ENCODE measurements at places on chromosomes 12 and 14.

DNA sequence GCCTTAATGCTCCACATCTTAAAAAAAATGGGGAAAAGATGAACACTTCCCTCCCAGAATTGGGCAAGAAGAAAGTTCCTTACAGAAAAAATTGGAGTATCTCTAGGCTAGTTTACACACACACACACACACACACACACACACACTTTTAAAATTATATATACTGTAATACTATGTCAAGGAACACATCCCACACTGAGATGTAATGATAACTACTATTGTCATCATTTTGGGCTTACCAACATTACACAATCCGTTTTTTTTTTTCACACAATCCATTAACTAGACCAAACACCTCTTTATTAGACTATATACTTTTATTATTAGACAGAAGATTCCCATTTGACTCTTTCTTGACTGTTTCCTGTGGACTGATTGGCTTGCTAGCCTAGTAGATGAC, 2.5 kb downstream of the LTBR start:
- DNase-seq, result no peak

- no peak for DNase-seq
Measured at GRCh38 chr12:56220611-56221231, 1.0 kb downstream of the RNF41 start.

- DNase-seq, result no peak
Measured at GRCh38 chr12:117563007-117563406, 201.6 kb upstream of the NOS1 start.

- DNase-seq, result no peak
Measured at GRCh38 chr14:55333711-55334485, 62.7 kb downstream of the FBXO34 start.

DNA sequence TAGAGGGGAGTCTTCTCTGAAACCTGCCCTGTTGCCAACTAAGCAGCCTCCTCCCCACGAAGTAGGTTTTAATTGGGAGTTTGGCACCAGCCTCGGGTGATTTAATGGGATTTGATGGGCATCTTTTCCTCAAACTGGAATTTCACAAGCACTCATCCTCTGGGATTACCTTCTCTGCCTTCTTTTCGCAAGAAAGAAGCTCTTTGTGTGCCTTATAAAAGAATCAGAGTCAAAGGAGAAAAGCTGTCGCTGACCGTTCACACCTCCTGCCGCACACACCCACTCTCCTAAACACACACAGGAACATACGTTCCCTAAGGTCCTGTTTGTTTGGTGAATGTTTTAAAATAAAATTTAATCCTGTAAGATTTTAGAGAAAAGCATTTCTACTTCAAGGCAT, 84.0 kb downstream of the PRMT8 start:
- no peak for DNase-seq

- DNase-seq, result no peak
Measured at GRCh38 chr12:49208676-49209075, 19.8 kb upstream of the TUBA1A start.

GRCh38 chr12:19506497-19506896, 67.2 kb downstream of the AEBP2 start:
- no peak for DNase-seq

DNA sequence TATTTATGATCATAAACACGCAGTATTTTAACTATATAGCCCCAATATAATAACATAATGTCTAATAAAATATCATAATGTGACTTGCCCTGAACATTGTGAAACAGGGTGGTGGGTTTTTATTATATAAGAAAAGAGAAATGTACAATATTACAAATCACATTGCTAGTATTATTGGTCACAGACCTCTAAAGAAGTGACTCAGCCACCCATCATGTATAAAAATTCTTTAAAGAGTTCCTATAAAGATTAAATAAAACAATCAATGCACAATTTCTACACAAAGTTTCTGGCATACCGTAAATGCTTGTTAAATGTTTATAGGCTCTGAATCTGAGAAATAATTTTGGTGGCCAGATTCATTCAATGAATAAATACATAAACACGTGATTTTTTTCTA, 28.9 kb downstream of the ABCC9 start:
- DNase-seq, result no peak

GRCh38 chr14:68246074-68246785, 426.7 kb downstream of the RAD51B start:
- no peak for DNase-seq

- no peak for DNase-seq
Measured at GRCh38 chr12:67045650-67046049, 223.5 kb upstream of the CAND1 start.

GRCh38 chr14:85060121-85060520, 469.8 kb upstream of the FLRT2 start:
- DNase-seq, result no peak

DNA sequence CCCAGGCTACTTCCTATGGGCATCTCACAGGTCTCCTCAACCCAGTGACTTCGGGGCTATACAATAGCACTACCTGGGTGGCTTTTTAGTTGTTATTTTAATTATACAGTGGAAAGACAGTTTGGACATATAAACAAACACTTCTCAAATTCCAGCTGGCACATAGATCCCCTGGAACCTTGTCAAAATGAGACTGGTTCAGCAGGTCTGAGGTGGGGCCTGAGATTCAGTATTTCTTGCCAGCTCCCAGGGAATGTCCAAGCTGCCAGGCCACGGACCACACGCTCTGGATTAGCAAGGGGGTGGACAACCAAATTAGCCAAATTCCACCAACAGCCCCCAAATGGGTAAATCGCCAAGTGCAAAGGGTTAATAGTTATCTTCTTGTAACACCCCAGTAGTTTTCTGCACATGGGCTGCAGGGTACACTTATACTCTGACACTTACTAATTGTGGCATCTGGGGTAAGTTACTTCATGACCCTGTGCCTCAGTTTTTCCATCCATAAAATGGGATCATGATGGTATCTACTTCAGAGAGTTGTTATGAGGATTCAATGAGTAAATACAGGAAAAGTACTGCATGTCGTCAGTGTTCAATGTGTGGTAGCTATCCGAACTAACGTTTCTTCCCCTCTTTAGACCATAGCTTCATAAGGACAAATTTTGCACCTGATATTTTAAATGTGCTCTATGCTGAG, 789.4 kb upstream of the TBX3 start:
- DNase-seq, result no peak

GRCh38 chr12:39294715-39295114, 148.2 kb downstream of the KIF21A start:
- no peak for DNase-seq

DNA sequence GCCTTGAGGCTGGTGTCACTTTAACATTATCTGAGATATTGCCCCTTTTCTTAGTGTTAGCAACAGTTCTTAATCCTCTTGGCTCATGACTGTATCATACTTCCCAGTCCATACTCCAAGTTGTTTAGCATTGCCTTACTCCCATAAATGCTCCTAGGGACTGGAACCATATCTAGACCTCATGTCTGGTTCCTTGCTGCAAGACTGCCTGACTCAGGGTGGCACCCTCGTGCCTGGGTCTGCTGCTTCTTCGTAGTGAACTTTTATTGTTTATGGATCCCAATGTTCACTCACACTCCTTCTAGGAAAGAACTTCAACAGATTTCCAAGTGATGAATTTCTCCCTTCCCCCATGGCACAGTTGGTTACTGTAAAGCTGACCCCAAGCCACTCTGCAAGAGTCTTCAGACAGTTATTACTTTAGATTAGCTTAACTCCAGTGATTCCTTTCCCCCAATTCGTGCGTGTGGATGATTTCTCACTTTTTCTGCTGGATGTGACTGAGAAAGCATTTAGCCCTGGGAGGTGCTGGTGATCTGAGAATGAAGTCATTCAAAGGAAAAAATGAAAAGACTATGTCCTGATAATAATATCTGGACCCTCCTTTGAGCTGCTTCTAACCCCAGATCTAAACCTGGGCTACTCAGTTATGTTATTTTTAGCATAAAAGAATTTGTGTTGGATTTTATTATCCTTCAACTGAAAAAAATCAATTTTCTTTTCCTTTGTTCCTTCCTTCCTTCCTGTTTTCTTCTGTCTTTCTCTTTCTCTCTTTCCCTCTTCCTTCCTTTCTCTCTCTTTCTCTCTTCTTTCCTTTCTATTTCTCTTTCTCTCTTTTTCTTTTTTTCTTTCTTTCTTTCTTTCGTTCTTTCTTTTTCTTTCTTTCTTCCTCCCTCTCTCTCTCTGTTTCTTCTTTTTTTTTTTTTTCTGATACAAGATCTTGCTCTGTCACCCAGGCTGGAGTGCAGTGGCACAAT, 47.5 kb upstream of the PPP1R12A start:
- no peak for DNase-seq

DNA sequence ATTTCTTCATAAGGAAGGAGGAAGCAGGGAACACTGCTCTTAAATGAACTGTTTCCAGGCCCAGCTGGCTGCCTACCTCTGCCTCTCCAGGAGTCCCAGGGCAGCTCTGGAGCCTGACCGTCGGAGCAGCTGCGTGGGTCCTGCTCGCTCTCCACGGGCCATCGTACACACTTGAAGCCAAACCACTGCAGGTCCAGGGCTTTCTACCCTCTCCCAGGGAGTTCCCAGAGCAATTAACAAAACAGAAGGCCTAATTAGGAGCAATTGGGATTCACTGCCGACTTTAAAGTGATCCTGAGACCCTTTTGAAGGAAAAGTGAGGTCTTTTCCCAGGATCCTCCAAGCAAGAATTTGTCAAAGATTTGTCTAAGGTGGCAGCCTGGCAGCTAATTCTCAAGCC, 76.9 kb downstream of the OTX2 start:
- DNase-seq, result no peak

DNA sequence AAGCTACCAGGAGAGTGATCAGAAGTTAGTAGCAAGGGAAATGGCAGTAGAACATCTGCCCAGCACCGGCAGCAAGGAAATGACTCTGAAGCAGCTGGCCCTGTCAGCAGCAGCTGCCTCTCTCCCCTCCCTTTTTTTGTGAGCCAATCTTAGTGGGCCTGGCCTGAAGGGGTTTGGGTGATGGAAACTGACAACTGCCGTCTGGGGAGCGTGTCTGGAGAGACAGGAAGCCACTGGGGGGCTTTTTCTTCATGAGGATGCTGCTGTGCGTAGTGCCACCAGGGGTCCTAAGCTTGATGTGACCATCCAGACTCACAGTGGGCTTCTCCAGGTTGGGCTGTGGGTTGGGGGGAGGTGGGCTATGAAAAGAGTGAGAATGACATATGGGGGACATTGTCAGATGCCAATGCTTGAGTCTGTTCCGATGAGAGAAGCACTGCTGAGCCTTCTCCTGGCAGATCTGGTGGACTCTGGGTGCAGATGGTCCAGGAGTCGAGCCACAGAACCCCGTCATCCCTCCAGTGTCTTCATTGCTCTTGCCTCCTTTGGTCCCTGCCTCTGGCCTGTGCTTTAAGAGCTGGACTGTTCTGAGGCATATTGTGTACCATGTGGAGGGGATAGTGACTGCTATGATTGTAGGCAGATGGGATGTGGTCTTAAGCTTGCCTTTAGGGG, 87.6 kb upstream of the HIF1A start:
- DNase-seq, result no peak

DNA sequence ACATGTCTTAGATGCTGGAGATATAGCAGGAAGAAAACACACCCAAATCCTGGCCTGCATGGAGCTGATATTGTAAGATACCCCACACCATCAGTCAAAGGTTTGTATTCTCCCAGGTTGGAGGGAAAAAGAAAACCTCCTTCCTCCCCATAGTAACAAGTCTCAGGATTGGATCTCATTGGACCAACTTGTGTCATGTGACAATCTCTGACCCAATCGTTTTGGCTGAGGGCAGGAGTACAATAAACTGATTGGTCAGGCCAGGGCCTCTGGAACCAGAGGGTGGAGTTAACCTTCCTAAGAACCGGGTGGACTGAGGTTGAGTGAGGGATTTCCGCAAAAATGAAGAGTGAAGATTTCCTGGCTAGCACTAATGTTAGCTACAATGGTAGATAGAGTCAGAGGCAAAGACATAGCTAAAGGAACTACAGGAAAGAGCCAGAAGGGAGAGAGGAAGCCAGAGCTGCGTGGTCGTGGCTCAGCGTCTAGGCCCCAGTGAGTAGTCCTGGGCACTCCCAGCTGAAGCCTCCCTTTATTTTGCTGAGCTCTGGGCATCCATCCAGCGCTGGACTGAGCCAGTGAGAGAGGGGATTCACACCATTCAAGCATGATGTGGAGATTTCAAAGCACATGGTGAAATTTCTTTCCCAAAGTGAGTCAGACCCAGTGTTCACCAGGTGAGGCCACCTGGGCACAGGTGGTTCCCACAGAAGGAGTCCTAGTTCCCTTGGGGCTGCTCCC, 219.9 kb downstream of the AACS start:
- no peak for DNase-seq

DNA sequence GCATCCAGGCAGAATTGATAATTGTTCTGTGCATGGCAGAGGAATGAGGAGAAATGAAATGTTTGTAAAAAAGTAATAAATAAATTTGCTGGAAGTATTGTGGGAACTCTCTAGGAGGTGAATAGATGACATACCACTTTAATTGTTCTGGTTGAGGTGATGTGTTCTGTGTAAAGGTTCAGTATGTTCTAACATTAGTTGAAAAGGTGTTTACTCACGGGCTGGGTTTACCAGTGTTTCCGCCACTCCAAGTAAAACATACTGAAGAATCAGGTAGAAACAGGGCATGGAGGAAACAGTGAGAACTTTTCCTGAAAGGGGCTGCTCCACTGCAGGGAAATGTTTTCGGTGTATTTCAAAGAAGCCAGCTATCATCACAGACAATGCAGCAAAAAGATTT, 53.3 kb downstream of the SLC15A5 start:
- no peak for DNase-seq

GRCh38 chr14:35879151-35879648, 53.1 kb downstream of the BRMS1L start:
- no peak for DNase-seq

GRCh38 chr14:89366864-89367778, 49.9 kb downstream of the FOXN3 start:
- no peak for DNase-seq

GRCh38 chr12:126781593-126781992, 1485.4 kb upstream of the TMEM132C start:
- DNase-seq, result no peak

GRCh38 chr12:126773012-126773411, 1494.0 kb upstream of the TMEM132C start:
- no peak for DNase-seq

DNA sequence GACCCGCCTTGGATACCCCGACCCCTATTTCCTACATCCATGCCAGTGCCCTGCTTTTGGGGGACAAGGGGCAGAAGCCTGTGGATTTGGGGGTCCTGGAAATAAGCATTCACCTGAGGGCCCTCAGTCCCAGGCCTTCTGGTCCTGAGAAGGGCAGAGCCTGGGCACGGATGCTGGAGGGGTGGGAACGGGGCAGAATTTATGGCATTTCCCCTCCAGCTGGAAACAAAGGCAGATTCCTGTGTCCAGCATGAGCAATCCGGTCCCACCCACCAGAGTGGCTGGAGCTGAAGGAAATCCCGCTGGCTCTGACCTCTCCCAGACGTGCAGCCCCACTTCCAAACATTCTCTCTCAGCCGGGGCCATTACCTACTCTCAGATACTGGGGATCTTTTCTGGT, 9.3 kb downstream of the ANKRD33 start:
- DNase-seq, result no peak
